Motor neuron (in vitro differentiated cells): ENCODE measurements at places on chromosomes 12 and 14. TPM values are rescaled to one million over a fixed set of nuclear protein-coding genes. Genes with fewer than 3 reads are reported as not detected.

AMN gene
- 0.23 and 0.73 TPM in 2 replicates for total RNA-seq

ADAMTS20 gene
- 0.05 TPM in 1 of 2 replicates, not detected in the other for total RNA-seq

ANKS1B gene
- 45.6 and 49.1 TPM in 2 replicates for total RNA-seq

LTB4R gene
- total RNA-seq = 7.9 and 9.5 TPM in 2 replicates

TSPAN11 gene
- total RNA-seq = 36.8 and 47.7 TPM in 2 replicates

C12orf56 gene
- total RNA-seq = 0.14 TPM in 1 of 2 replicates, not detected in the other

ANKRD33 gene
- 0.97 and 1.00 TPM in 2 replicates for total RNA-seq

SERPINA9 gene
- not detected in 2 replicates for total RNA-seq

PLEKHG3 gene
- total RNA-seq = 5.0 and 5.9 TPM in 2 replicates

PRH2 gene
- 3.0 and 3.9 TPM in 2 replicates for total RNA-seq

PRB2 gene
- total RNA-seq = not detected in 2 replicates

COCH gene
- total RNA-seq = 1.3 and 2.0 TPM in 2 replicates

MYF6 gene
- total RNA-seq = not detected in 2 replicates

C3AR1 gene
- 0.38 and 1.2 TPM in 2 replicates for total RNA-seq

OR2AP1 gene
- 0.16 TPM in 1 of 2 replicates, not detected in the other for total RNA-seq

OS9 gene
- 215 and 245 TPM in 2 replicates for total RNA-seq

CLEC4C gene
- total RNA-seq = 0.24 TPM in 1 of 2 replicates, not detected in the other

CCDC184 gene
- 39.4 and 41.1 TPM in 2 replicates for total RNA-seq

TBK1 gene
- 12.9 and 14.6 TPM in 2 replicates for total RNA-seq

TEX52 gene
- total RNA-seq = 1.1 and 1.5 TPM in 2 replicates

ACOT6 gene
- total RNA-seq = not detected in 2 replicates

SGPP1 gene
- 7.9 and 12.4 TPM in 2 replicates for total RNA-seq

EXOC3L4 gene
- total RNA-seq = 1.3 TPM in 1 of 2 replicates, not detected in the other

MGAT2 gene
- 29.5 and 30.5 TPM in 2 replicates for total RNA-seq

LRFN5 gene
- total RNA-seq = 5.1 and 5.7 TPM in 2 replicates

MCRS1 gene
- total RNA-seq = 40.1 and 41.9 TPM in 2 replicates

SMCO2 gene
- not detected in 2 replicates for total RNA-seq

MYH6 gene
- 0.50 TPM in 1 of 2 replicates, not detected in the other for total RNA-seq

STX2 gene
- total RNA-seq = 22.0 and 23.6 TPM in 2 replicates

CPNE8 gene
- 3.7 and 4.1 TPM in 2 replicates for total RNA-seq

MYO1H gene
- total RNA-seq = 0.09 and 0.31 TPM in 2 replicates

INSM2 gene
- 0.34 and 1.3 TPM in 2 replicates for total RNA-seq

LRP1-AS gene
- total RNA-seq = 1.6 TPM in 1 of 2 replicates, not detected in the other

GPR162 gene
- total RNA-seq = 28.4 and 32.4 TPM in 2 replicates

BHLHE41 gene
- 0.24 and 0.75 TPM in 2 replicates for total RNA-seq

GLIPR1L1 gene
- total RNA-seq = 1.0 TPM in 1 of 2 replicates, not detected in the other

ACVRL1 gene
- 0.05 and 0.13 TPM in 2 replicates for total RNA-seq

CPNE6 gene
- 3.3 and 3.7 TPM in 2 replicates for total RNA-seq

EML1 gene
- total RNA-seq = 10.4 and 15.1 TPM in 2 replicates

SLC38A4 gene
- total RNA-seq = 0.13 and 0.16 TPM in 2 replicates

CISTR gene
- total RNA-seq = not detected in 2 replicates

OTUB2 gene
- total RNA-seq = 5.3 and 5.5 TPM in 2 replicates

AACS gene
- total RNA-seq = 15.9 and 16.9 TPM in 2 replicates

TMEM121 gene
- total RNA-seq = 1.5 and 4.6 TPM in 2 replicates

TAS2R50 gene
- 4.1 and 4.2 TPM in 2 replicates for total RNA-seq

FGD6 gene
- 48.2 and 63.9 TPM in 2 replicates for total RNA-seq

OR10G3 gene
- 0.36 and 0.38 TPM in 2 replicates for total RNA-seq

ZBTB42 gene
- 1.0 and 1.4 TPM in 2 replicates for total RNA-seq

PCED1B gene
- 0.81 and 1.2 TPM in 2 replicates for total RNA-seq

PIWIL1 gene
- 0.44 TPM in 1 of 2 replicates, not detected in the other for total RNA-seq

TMEM179 gene
- total RNA-seq = 11.4 and 12.4 TPM in 2 replicates

LRRK2 gene
- total RNA-seq = 0.23 and 0.52 TPM in 2 replicates
